Esophagus mucosa (tissue), 1 donor: ENCODE measurements at places on chromosomes 2 and 18. TPM values are rescaled to one million over a fixed set of nuclear protein-coding genes. Genes with fewer than 3 reads are reported as not detected.

Gene LIMS3
- total RNA-seq, result not detected

Gene GDF7
- 0.32 TPM for total RNA-seq

Gene OTOF
- total RNA-seq, result not detected

DNA sequence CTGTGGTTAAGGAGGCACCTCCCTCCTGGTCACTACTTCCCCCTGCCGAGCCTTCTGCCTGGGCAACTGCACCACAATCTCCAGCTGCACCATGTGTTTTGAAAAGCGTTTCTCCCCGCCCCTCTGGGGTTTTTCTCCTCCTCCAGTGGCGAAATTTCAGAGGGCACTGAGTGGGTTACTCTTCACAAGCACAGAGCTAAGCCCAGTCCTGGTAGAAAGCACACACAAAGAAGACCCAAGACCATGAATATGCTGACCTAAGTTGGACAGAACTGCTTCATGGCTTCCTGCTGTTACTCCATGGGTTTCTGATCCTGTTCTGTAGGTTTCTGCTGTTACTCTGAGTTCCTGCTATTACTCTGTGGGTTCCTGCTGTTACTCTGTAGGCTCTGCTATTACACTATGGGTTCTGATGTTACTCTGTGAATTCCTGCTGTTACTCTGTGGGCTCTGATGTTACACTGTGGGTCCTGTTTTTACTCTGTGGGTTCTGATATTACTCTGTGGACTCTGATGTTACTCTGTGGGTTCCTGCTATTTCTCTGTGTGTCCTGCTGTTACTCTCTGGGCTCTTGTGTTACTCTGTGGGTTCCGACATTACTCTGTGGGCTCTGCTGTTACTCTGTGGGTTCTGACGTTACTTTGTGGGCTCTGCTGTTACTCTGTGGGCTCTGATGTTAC lies 216.6 kb downstream of the RTP5 start:
- ATAC-seq, result peak; percentile 26

GRCh38 chr2:181656450-181657291 lies at the start of gene CERKL:
TSS of gene CERKL (minus strand) at chr2:181657105. CDS start at chr2:181657006, 99 bp downstream.
- peak; percentile 64 for ATAC-seq

DNA sequence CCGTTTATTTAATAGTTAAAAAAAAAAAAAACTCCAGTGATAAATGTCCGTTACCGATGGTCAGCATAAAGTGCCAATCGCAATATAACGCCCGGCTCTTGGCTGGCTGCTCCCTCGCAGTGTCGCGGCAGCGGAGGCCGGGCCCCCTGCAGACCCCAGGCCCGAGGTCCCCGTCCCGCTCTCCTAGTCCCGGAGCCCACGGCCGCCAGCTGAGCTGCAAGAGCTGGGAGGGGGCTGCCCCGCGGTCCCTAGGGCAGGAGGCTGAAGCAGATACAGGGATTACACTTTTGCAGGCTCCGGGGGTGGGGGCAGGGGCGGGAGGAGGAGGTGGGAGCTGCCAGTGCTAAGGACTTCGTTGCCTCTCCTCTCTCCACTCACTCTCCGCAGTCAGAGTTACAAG lies 6.9 kb downstream of the OSR1 start:
- no peak for ATAC-seq

GRCh38 chr2:65129286-65129825 lies 550 bp downstream of the RAB1A start:
- ATAC-seq, result peak; percentile 30
